Epithelial cell of alveolus of lung (primary cell): ENCODE measurements at places on chromosomes 3 and 15. TPM values are rescaled to one million over a fixed set of nuclear protein-coding genes. Genes with fewer than 3 reads are reported as not detected.

SAXO2 gene
- 0.39 TPM in 1 of 2 replicates, not detected in the other for total RNA-seq

PGBD4 gene
- total RNA-seq: 0.65 and 1.4 TPM in 2 replicates

DLL4 gene
- 0.88 and 3.1 TPM in 2 replicates for total RNA-seq

CCDC80 gene
- total RNA-seq: 48.7 and 52.5 TPM in 2 replicates

ABHD10 gene
- total RNA-seq: 24.7 and 30.0 TPM in 2 replicates

ITIH1 gene
- total RNA-seq: not detected in 2 replicates
